ENCODE measurements at places on chromosomes 7 and 10. TPM values are rescaled to one million over a fixed set of nuclear protein-coding genes. Genes with fewer than 3 reads are reported as not detected.
A peak's percentile ranks its signal among the peaks of the same experiment; 100 is the strongest.

DNA sequence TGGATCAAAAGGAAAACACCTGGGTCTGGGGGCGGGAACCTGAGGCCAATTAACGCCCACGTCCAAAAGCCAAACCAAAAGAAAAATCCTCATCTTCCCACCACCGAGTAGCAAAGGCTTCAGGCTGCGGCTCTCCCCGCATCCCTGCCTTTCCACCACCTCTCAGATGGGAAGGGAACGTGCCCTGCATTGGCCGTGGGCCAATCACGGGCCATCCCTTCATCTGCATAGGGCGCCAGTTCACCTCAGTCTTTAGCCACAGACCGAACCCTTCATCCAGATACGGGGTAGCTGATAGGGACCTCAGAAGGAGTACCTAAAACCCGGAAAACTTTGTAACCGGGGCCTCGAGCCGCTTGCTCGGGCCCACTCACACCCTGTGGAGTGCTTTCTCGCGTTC, 626 bp downstream of the PRPF18 start:
- H3K4me1 ChIP-seq: peaks cover 3% of the 10 kb centered on the region
- H3K4me3 ChIP-seq: peak overlapping the region; percentile 90
- H3K36me3 ChIP-seq: peaks cover 9% of the 10 kb centered on the region
- H3K27me3 ChIP-seq: peaks cover 34% of the 10 kb centered on the region

GRCh38 chr10:24784061-24784460, 60.4 kb upstream of the ARHGAP21 start:
- H3K36me3 ChIP-seq: no peaks in the 10 kb centered on the region
- no peaks in the 10 kb centered on the region for H3K4me1 ChIP-seq
- no peaks in the 10 kb centered on the region for H3K27me3 ChIP-seq
- no peak overlapping the region for H3K4me3 ChIP-seq
- no peak overlapping the region for H3K27ac ChIP-seq

DNA sequence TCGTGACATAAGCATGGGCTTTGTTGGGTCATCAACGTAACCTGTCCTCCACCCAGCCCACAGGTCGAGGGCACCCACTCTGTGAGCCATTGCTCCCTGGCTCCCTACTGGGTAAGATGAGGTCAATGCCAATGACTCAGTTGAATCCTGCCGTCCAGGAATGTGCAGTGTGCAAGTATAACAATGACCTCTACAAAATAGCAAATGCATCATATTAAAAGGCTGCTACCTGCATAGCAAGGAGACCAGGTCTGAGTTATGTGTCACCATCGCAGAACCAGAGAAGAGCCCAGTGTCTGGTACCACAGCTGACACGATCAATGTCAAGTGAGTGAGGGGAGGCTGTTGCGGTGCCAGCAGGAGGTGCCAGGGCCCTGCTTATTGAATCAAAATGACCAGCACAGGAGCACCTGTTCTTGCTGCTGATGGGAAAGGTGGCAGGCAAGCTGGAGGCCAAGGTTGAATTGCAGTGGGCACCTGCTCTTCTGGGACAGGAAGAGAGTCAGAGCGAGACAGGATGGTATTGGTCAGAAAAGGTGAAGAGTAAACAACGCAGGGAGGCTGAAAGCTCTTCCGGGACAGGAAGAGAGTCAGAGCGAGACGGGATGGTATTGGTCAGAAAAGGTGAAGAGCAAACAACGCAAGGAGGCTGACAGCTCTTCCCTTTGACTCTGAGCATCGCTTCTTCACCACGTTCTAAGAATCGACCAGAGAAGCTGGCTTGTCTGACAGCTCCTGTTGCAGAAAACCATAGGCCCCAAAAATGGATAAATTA, 108.7 kb upstream of the ADAM12 start:
- H3K4me3 ChIP-seq: no peak overlapping the region
- no peaks in the 10 kb centered on the region for H3K36me3 ChIP-seq

DNA sequence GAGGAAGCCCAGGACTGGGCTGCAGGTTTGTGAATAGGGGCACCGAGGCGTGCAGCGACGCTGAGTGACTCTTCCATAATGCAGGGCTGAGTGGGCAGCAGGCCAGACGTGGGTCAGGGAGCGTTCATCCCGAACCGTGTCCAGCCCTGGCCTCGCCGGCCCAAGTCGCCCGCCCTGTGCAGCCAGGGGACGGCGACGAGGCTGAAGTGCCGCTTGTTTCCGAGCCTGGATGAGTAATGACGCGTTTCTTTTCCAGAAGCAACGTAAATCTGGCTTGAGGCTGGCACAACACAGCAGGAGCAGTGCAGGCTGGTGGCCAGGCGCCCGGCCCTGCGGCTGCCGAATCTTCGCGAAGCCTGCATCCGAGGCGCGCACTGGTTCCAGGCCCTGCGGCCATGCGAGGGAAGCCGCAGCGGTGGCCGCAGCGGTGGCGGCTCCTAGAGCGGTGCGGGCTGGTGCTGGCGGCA, 74.0 kb upstream of the SEC61G start:
- H3K27ac ChIP-seq: no peak overlapping the region
- DNase-seq: no peak
- H3K4me3 ChIP-seq: no peak overlapping the region
- no peaks in the 10 kb centered on the region for H3K4me1 ChIP-seq
- no peaks in the 10 kb centered on the region for H3K27me3 ChIP-seq
- no peaks in the 10 kb centered on the region for H3K36me3 ChIP-seq

- H3K4me3 ChIP-seq: no peak overlapping the region
- no peak for DNase-seq
- no peaks in the 10 kb centered on the region for H3K27me3 ChIP-seq
- H3K27ac ChIP-seq: no peak overlapping the region
- H3K36me3 ChIP-seq: no peaks in the 10 kb centered on the region
Observed at GRCh38 chr10:129244298-129244697, 222.7 kb upstream of the MGMT start.

The ACTL6B gene
- polyA plus RNA-seq: not detected
